ENCODE measurements at places on chromosomes 4 and X.

DNA sequence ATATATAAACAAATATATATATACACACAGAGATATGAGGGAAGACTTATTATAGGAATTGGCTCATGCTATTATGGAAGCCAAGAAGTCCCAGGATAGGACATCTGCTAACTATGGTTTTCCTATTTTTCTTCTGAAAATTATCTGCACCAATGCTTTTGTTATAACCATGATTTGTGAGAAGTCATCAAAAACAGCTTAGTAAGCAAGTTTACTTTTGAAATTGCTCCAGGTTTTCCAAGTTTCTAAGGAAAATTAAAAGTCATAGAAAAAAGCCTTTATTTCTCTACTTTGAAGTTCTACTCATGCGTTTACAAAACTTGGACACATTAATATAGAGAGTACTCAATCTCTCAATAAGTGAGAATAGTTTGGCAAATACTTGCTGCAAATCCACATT lies 213.1 kb downstream of the TRAM1L1 start:
- no peak for DNase-seq

DNA sequence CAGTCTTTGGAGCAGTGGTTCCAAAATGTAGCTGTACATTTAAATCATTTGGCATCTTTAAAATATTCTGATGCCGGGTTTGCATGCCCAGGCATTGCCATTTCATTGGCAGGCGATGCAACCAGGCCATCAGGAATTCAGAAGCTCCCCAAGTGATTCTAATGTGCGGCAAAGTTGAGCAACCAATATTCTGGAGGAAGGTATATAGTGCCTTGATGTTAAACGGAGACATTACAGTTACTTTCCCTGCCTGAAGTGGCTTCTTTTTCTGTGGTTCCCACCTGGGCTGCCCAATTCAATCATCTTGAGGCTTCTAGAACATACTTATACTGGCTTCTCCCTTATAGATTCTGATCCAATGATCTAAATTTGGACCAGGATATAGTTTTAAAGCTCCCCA lies 68.7 kb upstream of the PGM2 start:
- peak; percentile 85 for DNase-seq

GRCh38 chrX:10698318-10698640 lies 77.9 kb upstream of the MID1 start:
- DNase-seq = no peak

GRCh38 chr4:21012851-21013331 lies 312.6 kb downstream of the PACRGL start:
- DNase-seq = no peak

- no peak for DNase-seq
These were observed 30.3 kb downstream of the FAM53A start for GRCh38 chr4:1653776-1654175.

GRCh38 chr4:121098266-121098665 lies 25.9 kb upstream of the NDNF start:
- DNase-seq = no peak

- DNase-seq = no peak
These were observed 241.4 kb upstream of the ANXA3 start for GRCh38 chr4:78310007-78310739.

DNA sequence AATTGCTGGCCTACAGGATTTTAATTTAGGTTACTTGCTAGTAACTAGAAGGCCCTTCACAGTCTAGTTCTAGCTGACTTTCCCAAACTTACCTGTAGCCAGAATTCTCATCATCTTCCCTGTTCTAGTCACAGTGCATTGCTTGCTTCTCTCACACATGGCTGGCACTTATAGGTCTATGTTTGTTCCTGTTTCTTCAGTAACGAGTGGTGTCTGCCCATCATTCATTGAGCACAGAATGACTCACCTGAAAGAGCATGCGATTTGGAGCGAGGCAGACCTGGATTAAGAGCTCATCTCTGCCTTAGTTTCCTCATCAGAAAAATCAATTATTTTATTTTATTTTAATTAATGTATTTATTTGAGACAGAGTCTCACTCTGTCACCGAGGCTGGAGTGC lies 201.7 kb upstream of the ANK2 start:
- no peak for DNase-seq

DNA sequence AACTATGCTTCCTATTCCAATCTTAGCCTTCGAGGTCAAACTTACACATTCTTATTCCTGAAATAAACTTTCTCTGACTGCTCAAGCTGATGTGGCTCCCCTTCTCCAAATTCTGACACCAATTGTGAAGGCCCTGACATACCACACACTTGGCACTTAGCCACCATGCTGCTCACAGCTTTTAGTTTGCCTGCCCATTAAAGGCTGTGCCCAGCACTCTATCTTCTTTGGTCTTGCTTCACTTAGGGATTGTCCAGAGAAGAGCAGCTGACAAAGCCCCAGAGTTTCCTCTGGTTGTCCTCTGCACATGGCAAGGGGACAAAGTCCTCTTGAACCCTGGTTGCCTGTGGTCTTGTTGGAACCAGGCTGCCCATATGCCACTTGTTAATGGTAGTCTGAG lies 126.1 kb downstream of the ARHGEF9 start:
- DNase-seq = no peak

GRCh38 chrX:44002567-44002966 lies 29.4 kb upstream of the NDP start:
- no peak for DNase-seq

DNA sequence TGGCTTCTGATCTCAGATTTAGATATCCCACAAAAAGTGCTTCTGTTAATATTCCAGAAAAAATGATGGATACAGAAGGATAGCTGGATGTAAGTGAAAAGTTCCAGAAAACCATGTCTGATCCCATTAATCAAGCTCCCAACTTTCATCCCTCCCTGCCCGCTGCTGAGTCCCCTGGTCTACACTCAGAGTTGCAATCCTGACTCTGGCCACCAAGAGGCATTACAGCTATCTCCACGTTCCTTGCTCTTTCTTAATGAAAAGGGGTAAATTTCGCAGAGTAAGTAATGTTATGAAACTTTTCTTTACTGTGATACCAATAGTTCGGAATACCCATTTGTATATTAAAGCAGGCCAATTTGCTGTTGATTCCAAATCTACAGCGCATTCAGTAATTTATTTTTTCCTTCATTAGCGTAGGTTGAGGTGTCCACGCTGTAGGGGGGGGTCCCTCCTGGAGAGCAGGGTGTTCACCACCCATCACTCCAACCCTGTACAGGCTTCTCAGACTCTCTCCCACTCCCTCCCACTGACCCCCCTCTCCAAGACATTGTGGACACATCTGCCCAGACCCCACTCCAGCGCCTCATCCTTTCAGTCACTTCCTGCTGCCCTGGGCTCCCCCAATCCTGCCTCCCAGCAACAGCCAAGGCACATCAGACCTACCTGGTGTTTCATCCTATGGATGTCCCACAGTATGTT lies 55.1 kb downstream of the RAB40A start:
- peak; percentile 23 for DNase-seq

DNA sequence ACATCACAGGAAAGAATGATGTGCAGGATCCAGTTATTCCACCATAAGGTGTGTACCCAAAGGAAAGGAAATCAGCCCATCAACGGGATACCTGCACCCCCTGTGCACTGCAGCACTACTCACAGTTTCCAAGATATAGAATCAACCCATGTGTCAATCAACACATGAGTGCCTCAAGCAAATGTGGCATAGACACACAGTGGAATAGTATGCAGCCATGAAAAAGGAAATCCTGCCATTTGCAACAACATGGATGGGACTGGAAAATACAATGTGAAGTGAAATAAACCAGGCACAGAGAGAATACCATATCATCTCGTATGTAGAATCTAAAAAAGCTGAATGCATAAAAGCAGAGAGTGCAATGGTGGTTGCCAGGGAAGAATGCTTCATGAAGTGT lies 53.3 kb downstream of the DHRSX start:
- no peak for DNase-seq

DNA sequence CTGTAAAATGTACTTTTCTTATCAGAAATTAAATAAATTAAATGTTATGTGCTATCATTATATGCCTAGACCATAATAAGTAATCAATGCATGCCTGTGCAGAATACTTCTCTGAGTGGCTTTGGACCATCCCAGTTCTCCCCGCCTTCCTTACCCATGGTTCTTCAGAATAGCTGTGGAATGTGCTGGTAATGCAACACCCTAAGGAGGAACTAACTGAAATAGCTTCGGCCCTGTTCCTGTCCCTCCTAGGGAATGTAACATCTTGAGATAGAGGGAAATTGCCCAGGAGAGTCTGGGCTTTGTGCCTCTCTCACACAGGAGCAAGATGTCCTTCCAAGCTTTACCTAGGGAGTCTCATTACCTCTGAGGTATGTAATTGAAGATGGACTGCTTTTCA lies 693.6 kb upstream of the HS3ST1 start:
- peak; percentile 24 for DNase-seq

GRCh38 chr4:3346146-3346545 lies 53.3 kb downstream of the RGS12 start:
- DNase-seq = peak; percentile 65

DNA sequence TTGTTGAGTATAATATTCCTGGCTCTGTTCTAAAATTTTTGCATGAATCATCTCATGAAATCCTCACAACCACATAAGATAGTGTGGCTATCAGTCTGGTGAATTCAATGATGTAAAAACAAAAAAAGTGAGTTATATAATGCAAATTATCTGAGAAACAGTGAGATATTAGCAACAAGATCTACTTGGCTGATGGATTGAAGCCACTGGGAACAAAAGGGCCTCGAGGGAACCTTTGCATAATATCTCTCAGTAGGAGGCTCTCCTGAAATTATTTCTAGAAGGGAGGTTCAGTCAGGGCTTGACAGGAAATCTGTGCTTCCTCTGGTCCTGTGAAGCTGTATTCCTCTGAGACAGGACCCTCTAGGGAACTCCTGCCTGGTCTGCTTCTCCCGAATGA lies 30.1 kb upstream of the NUP54 start:
- DNase-seq = no peak

- no peak for DNase-seq
These were observed 518 bp upstream of the SAT1 start for GRCh38 chrX:23782455-23782854.

DNA sequence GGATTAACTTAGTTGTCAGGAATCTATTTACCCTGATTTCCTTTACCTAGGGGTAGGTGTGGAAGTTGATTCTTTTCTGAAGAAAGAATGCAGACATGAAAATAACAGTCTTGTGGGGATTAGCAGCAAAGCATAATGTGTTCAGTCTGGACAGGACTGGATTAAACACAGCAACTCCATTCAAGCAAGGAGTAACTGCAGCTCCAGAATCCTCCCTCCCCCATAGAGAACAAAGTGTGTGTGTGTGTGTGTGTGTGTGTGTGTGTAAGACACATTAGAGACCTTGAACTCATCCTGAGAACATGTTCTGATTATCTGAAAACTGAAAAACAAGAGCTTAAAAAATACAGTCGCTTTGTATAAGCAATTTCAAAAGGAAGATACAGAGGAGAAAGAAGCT lies 9.3 kb downstream of the C4orf54 start:
- DNase-seq = no peak

DNA sequence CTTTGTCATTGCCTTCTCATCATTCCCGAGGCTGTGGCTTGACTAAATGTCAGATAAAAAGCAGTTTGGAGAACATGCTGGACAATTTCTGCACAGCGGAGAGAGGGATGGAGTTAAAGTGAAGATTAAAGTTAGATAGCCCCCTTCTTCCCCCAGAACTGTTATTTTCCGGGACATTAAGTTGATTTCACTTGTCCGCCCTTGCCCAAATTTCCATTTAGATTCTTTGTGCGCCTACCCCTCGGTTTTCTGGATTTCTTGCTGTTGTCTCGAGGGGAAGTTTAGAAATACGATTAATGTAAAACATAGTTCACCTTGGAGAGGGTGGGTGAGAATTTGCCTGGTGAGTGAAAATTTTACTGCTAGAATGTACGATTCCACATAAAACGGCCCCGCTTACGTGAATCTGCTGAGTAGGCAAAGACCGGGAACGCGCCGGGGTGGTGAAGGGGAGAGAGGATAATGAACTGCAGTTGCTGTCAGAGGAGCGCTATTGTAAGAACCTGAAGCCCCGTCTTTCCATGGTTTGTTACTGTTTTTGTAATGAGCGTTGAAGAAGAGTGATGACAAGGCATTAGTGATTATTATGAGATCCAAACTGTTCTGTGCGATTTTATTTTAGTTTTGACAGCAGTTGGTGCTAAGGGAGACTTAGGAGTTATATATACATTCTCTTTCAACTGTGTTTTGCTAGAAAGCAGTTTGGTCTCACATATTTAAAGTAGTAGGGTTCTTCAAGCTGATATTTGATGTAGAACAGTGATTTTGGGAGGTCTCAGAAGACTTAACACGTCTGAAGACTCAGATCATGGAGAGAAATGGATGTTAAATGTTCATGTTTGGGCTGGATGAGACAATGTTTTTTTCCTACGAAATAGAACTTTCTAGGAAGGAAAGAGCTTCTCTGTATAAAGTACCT lies 73.0 kb downstream of the AFF1 start:
- DNase-seq = no peak

DNA sequence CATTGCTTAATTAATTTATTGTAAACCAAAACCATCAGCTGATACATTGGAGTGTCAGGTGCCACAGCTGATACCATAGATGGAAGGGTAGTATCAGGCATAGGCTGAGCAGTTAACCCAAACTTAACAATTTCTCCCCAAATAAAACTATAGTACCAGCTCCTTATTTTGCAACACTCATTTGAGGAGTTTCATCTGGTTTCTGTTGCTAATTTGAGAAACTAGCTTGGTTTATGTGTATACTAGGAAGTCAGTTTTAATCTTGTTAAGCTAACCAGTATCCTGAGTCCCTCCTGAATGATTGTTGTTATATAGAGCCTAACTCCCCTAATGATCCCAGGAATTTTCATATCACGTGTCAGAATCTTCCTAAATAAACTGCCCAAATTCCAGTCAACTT lies 12.7 kb downstream of the DCAF16 start:
- DNase-seq = no peak

DNA sequence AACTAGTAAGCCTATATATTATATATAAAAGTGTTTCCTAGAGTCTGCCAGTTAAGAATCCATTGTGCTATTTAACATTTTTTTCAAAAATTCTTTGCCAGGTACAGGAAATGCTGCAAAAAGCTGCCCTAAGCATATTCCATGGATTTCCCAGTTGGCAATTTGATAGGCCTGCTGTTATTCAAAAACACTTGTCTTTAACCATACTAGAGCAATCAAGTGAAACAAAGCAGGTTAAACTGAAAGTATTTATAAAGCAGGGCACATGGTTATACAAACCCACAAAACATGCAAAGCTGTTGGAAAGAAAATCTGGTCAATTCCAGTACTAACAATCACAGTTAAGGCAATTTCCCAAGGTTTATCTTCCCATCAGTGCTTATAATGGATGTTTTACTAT lies 159.9 kb downstream of the UNC5C start:
- DNase-seq = no peak

DNA sequence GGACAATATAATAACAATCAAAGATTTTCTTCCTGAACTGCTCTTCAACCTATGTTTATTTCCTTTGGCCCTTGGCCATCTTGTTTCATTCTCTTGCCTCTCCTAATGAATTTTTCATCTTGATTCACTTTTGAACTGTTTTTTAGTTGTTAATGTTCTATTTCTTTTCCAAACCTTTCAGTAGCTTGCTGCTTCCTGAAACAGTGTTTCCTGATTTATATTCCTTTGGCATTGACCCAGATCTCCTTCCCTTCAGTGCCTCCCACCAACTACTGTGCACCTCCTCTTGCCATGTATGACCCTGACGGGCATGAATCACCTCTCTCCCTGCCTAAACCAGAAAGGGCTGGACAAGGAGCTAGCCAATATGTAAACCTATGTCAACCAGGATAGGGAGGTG lies 25.6 kb upstream of the SPP1 start:
- DNase-seq = no peak

- DNase-seq = no peak
These were observed 64.3 kb upstream of the TLR2 start for GRCh38 chr4:153619811-153620210.
